ENCODE measurements at places on chromosomes 12 and 14.

GRCh38 chr14:66540038-66540437 is 32.1 kb downstream of the GPHN start:
- DNase-seq, result no peak

DNA sequence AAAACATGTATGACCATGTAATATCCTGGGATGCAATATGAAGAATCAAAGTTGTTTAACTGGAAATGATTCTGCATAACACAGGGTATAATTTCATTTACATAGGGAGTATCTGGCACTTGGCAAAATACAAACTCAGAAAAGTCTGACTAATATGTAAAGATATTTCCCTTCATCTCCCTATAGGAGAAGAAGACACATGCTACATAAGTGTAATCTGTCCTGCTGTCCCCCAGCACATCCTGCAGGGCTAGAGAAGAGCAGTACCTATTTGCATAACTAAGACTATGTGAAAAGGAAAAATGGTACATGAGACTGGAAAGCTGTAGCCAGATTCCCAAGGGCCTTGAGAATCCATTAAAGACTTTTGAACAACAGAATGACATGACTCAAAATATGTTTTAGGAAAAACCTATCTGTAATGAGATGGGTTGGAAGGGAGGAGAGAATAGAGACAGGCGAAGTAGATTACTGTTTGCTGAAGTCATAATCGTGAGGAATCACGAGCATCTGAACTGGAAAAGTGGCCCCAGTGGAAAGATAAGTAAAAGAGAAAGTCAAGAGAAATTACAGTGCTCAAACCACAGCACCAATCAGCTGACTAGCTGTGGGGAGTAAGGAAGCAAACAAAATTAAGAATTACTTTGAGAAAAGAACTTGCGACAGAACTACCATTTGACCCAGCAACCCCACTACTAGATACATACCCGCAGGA is 155.1 kb upstream of the HMGA2 start:
- no peak for DNase-seq

- no peak for DNase-seq
Observed at GRCh38 chr12:47868041-47868440, 36.8 kb downstream of the VDR start.

GRCh38 chr12:12007713-12008231 is 63.0 kb upstream of the BCL2L14 start:
- DNase-seq, result no peak

GRCh38 chr14:86357876-86358275 is 827.9 kb downstream of the FLRT2 start:
- DNase-seq, result peak; percentile 90

DNA sequence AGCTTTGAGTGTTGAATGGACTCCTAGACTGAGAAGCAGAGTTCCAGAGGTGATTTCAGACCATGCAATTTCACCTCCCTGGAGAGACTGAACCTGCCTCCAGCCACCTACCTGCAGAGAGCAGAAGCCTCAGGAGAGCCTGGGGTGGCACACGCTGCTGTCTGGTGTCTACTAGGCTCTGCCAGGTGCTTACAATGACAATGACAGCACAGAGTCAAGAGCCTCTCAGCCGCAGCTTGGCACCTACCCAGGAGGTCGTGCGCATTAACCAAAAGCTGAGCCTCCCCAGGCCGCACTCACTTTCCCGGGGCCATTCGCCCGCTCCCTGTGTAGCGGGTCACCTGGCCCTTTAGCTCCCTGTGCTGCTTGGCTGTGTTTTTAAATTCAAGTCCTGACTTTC is 63.2 kb downstream of the TESC start:
- peak; percentile 97 for DNase-seq

DNA sequence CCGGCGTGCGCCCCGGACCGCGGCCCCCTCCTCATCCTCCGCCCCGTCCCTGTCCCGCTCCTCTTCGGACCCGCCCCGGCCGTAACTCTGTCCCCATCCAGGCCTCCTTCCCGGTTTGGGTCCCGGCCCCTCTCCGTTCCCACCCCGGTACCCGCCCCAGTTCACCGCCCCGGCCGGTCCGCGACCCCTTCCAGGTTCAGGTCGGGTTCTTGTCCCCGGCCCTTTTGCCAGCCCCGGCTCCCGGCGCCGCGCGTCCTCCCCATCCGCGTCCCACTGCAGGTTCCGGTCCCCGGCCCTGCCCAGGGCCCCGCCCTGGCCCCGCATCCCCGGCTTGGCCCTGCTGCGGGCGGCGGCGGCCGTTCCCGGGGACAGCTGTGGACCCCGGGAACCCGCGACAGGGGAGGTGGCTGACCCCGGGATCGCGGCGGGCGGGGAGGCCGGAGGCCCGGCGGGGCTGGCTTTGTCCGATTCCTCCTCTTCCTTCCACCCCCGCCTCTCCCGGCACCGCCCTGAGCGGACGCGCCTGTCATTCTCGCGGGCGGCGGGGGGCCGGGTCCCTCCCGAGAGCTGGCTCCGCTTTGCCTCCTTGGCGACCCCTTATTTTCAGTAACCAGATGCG is 601 bp downstream of the KLC1 start:
- peak; percentile 8 for DNase-seq

GRCh38 chr14:20386276-20386855 is 26.9 kb downstream of the TEP1 start:
- DNase-seq, result no peak

DNA sequence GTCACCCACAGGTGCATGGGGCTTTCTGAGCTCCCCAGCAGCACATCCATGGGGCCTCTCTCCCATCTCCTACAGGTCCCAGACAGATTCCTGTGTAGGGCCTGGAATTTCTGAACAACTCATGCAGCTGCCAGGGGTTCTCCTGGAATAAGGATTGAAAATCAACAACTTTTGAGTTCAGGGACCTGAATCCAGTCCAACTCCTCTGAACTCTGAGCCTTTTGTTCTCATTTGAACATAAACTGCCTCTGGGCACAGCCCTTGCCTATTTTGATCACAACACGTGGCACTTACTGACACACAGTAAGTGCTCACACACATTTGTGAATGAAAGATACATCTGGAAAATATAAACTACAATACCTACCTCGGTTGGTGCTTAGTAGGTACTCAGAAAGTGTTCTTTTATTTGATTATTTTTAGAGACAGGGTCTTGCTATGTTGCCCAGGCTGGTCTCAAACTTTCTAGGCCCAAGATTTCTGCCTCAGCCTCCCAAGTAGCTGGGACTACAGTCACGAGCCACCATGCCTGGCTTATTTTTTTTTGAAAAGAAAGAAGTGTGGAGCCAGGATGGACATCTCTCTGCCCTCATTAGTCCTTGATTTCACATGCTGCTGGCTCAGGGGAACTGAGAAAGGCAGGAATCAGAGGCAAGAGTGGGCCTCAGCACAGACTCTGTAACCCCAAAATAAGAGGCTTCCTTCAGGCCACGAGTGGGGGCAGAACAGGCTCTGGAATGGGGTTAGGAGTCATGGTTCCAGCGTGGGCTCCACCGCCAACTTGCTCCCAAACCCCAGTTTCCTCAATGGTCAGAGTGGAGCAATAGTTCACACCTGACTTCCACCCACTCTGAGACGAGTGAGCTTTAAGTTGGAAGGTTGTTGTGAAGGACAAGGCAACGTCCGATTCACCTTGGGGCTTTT is 27.0 kb downstream of the SYNE3 start:
- DNase-seq, result no peak

DNA sequence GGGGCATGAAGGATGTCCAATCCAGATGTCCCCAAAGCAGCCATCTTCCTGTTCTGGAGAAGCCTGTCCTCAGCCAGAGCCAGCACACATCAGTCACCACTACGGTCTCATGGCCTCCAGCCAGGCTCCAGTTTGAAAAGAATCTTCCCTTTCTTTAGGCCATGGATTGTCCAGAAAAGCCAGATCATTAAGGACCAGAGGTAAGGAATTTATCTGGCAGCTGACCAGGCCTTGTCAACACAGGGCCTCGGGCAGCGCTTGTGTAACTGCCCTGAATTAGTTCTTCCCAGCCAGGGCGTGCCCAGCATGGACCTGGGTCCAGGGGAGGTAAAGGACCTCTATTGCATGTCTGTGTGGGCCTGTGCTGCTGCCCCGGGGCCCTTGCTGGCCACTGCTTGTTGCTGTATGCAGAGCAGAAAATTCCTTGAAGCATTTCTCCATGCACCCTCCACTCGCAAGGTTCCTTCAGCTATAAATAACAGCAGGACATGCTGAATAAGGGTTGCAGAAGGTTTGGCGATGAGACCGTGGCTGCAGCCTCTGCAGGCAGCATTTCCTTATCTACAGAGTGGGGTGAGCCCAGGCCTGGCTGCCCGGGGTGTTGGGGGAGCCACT is 21.7 kb upstream of the VPS37B start:
- DNase-seq, result no peak

DNA sequence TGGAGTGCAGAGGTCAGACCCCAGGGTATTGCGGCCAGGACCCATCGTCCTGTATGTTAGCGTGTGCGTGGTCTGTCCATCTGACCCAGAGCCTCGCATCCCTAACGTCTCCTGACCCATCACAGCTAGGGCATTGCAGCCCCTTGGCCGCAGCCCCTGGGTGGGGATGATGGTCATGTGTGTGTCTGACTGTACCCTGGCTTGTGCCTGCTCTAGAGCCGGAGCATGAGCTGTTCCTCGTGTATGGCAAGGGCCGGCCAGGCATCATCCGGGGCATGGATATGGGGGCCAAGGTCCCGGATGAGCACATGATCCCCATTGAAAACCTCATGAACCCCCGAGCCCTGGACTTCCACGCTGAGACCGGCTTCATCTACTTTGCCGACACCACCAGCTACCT is 10.8 kb upstream of the LRP1-AS start:
- no peak for DNase-seq

DNA sequence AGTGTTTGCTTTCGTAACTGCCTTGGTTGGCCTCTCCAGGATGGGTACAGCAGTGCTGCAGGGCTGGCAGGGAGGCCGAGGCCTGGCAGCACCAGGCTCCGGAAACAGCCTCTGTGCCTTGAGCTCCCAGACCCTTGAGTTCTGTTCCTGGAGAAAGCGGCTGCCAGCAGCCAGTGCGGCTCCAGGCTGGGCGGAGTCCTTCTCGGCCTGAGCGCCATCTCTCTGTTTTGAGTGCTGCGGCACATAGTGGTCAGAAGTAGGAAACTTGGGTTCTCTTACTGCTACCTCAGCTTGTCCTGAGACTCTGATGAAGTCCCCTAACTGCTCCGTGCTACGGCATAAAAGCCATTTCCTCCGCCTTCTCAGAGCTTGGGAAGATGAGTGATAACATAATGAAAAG is 65.9 kb downstream of the KCNA1 start:
- DNase-seq, result no peak

GRCh38 chr12:78418919-78419318 is 445.7 kb upstream of the SYT1 start:
- no peak for DNase-seq

GRCh38 chr14:93888995-93889394 is 38.1 kb upstream of the FAM181A start:
- no peak for DNase-seq

DNA sequence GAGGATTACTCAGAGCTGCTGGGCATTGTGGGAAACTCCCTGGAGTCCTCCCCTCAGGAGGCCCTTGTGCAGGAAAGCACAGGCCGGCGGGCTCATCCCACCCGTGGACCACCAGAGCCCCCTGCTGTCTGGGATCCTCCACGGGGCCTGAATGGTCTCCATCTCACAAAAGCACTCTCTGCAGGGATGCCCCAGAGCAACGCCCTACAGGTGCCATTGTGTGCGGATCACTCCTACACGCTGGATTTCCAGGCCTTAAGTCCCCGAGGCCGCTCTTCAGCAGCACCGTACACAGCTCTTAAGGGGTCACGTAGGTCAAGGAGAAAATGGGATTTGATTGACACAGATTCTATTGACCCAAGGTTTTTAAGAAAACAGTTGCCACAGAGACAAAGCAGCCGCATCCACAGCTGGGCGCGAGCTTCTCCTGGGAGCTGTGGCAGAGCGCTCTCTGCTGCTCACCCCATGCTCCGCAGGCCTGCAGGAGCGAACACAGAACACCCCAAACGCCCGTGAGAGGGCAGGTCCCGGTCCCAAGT is 36.7 kb upstream of the RIMBP2 start:
- no peak for DNase-seq

DNA sequence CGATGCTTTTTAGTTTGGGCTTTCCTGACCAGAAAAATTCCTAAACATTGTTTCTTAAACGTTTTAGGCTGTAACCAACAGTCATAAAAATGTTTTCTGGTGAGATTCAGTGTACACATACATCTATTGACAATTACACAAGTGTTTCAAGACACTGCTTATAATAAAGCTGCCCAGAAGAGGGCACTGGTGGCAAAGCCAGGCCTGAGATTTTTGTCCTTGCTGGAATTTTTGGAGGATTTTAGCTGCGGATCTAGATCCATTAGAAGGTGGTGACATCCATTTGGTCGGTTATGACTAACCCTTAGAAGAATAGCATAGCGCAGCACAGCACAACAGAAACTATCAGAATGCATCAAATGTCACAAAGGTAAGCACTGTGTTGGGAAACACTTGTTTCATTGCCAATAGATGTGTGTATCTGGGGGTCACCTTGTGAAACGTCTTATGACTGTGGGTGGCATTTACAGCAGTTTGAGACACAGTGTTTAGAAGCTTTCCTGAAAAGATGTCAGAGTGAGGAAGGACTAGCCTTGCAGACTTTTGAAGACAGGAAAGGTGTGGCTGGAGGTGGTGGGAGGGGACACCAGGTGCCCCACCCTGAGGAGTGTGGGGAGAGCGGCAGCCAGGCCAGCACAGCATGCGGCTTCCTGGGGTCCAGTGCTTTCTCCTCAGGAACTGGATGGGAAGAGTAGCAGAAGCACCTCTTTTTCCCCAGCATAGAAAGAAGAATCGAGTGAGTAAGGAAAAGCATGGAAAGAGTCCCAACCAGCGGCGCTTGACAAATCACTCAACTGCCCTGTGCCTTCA is 54.7 kb upstream of the FKBP4 start:
- peak; percentile 22 for DNase-seq

GRCh38 chr14:91830777-91831176 is 36.6 kb downstream of the TC2N start:
- DNase-seq, result peak; percentile 88

- no peak for DNase-seq
Observed at GRCh38 chr12:126189856-126190255, 1124.6 kb downstream of the AACS start.

DNA sequence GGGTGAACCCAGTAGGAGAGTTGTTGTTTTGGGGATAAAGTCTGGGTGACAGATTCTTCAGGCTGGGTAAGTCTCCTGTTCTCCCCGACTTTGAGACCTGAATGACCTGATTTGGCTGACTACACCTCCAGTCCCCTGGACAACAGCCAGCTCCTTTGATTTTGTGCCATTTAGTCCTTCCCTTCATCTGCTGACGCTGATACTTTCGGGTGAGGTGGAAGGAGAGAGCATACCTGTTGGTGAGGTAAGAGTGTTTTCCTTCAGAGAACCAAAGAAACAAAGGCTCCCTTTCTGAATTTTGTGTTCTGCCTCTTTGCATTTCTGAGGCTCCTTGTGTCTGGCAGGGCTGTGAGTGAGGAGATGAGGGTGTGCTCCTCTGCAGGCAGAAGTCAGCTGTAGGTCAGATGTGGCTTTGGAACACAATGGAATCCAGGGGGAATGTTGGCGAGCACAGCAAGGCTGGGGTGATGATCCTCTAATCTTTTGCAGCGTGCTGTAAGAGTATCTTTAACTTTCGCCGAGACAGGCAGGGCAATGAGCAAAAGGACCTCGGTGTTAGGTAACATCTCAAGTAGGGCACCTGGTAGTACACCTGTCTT is 12.1 kb downstream of the ETV6 start:
- no peak for DNase-seq
